ENCODE measurements at places on chromosomes 13 and 19. TPM values are rescaled to one million over a fixed set of nuclear protein-coding genes. Genes with fewer than 3 reads are reported as not detected.
A peak's percentile ranks its signal among the peaks of the same experiment; 100 is the strongest.

DNA sequence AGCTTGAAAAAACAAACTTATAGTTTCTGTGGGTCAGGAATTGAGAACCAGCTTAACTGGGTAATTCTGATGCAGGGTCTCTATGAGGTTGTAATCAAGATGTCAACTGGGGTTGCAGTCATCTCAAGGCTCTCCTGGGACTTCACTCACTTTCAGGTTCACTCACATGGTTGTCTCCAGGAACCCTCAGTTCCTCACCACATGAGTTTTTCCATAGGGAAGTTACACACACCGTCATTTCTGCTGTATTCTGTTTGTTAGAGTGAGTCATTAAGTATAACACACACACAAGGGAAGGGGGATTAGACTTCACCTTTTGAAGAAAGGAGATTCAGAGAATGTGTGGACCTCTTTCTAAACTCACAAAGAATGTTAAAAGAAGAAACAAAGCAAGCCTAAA lies 34.9 kb upstream of the MLNR start:
- H3K4me1 ChIP-seq: peaks cover 17% of the 10 kb centered on the region
- H3K4me3 ChIP-seq: no peak overlapping the region
- peaks cover 17% of the 10 kb centered on the region for H3K36me3 ChIP-seq
- no peaks in the 10 kb centered on the region for H3K27me3 ChIP-seq
- H3K27ac ChIP-seq: no peak overlapping the region

GRCh38 chr19:47003611-47004465 lies 15.8 kb upstream of the NPAS1 start:
- no peaks in the 10 kb centered on the region for H3K4me1 ChIP-seq
- DNase-seq: no peak
- peaks cover 5% of the 10 kb centered on the region for H3K27me3 ChIP-seq
- H3K4me3 ChIP-seq: no peak overlapping the region
- no peak overlapping the region for H3K27ac ChIP-seq

- peaks cover 3% of the 10 kb centered on the region for H3K4me1 ChIP-seq
- H3K4me3 ChIP-seq: no peak overlapping the region
- H3K27me3 ChIP-seq: no peaks in the 10 kb centered on the region
- no peak for DNase-seq
- no peaks in the 10 kb centered on the region for H3K36me3 ChIP-seq
Measured at GRCh38 chr19:18494267-18494607, 27.6 kb downstream of the ELL start.

GRCh38 chr19:7677669-7678311 lies 900 bp downstream of the MCEMP1 start:
- H3K4me1 ChIP-seq: peaks cover 7% of the 10 kb centered on the region
- H3K27me3 ChIP-seq: peaks cover 3% of the 10 kb centered on the region
- no peak overlapping the region for H3K4me3 ChIP-seq
- no peak overlapping the region for H3K27ac ChIP-seq

- DNase-seq: no peak
- no peaks in the 10 kb centered on the region for H3K36me3 ChIP-seq
- H3K27ac ChIP-seq: no peak overlapping the region
Measured at GRCh38 chr19:10299545-10300458, 9.8 kb downstream of the ZGLP1 start.

DNA sequence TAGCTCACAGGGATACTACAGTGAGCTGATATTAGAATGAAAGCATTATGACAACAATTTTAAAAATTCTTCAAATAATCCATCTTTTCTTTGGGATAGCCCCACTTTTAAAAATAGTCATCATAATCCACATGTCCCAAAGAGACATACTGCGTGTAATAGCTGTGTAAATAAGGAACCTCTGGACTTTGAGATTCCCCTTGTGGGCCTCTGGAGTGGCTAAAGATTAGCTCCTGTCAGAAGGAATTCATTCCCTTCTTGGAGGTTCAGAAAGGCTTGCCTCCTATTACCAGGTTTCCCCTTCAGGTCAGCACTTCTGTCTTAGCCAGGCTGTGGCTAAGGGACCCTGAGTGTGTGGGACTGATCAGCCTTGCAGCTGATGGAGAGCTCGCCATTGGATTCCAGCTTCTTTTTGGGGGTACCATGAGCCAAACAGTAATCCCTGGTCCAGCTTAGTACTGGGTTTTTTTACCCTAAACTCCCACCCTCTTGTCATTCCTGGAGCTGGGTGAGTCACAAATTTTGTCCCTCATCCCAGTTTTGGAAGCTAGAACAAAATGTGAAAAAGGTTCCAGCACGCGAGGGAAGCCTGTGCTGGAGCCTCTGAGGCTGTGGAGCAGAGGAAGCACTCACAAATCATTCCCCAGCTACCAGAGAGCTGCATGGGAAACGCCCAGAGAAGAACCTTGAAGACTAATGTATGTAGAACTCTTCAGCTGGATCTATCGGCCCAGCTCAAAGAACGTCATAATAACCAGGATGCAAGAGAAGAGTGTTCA lies 96.7 kb downstream of the RNASEH2B start:
- H3K4me3 ChIP-seq: no peak overlapping the region
- no peak overlapping the region for H3K27ac ChIP-seq
- H3K36me3 ChIP-seq: no peaks in the 10 kb centered on the region
- no peaks in the 10 kb centered on the region for H3K4me1 ChIP-seq

GRCh38 chr19:23286477-23286876 lies 36.3 kb upstream of the ZNF724 start:
- H3K27ac ChIP-seq: no peak overlapping the region
- H3K4me1 ChIP-seq: no peaks in the 10 kb centered on the region
- H3K36me3 ChIP-seq: no peaks in the 10 kb centered on the region
- no peaks in the 10 kb centered on the region for H3K27me3 ChIP-seq
- no peak for DNase-seq

DNA sequence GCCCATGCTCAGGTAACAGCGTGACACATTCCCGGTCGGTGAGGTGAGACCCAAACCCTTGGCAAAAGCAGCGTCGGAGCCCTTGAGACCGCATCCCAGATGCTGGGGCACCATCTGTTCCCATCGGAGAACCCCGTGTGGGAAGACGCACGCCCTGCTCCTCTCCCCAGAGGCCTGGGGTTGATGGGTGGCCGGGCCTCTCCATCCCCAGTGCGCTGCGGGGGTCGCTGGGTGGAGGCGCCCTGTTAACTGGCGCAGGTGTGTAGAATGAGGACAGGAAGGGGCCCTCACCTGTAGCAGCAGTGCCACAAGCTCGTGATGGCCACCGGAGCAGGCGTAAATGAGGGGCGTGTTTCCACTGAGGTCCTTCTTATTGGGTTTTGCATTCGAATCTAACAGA lies 24.6 kb downstream of the PDCD5 start:
- H3K36me3 ChIP-seq: peaks cover 19% of the 10 kb centered on the region
- H3K4me3 ChIP-seq: no peak overlapping the region
- H3K4me1 ChIP-seq: no peaks in the 10 kb centered on the region

GRCh38 chr13:51832471-51833152 lies 12.4 kb downstream of the TMEM272 start:
- H3K27ac ChIP-seq: no peak overlapping the region
- no peaks in the 10 kb centered on the region for H3K4me1 ChIP-seq
- peaks cover 6% of the 10 kb centered on the region for H3K27me3 ChIP-seq
- no peaks in the 10 kb centered on the region for H3K36me3 ChIP-seq
- no peak overlapping the region for H3K4me3 ChIP-seq

- H3K36me3 ChIP-seq: peaks cover 41% of the 10 kb centered on the region
- no peak overlapping the region for H3K4me3 ChIP-seq
- DNase-seq: peak; percentile 68
- peak overlapping the region; percentile 4 for H3K27ac ChIP-seq
- no peaks in the 10 kb centered on the region for H3K27me3 ChIP-seq
Measured at GRCh38 chr19:34336781-34337271, 28.2 kb upstream of the GPI start.

GRCh38 chr19:42433503-42434260 lies 6.5 kb upstream of the LIPE start:
- peaks cover 10% of the 10 kb centered on the region for H3K4me1 ChIP-seq
- H3K4me3 ChIP-seq: no peak overlapping the region
- H3K27me3 ChIP-seq: no peaks in the 10 kb centered on the region
- no peaks in the 10 kb centered on the region for H3K36me3 ChIP-seq
- peak; percentile 63 for DNase-seq
- no peak overlapping the region for H3K27ac ChIP-seq

- no peaks in the 10 kb centered on the region for H3K36me3 ChIP-seq
- no peak for DNase-seq
- H3K27ac ChIP-seq: no peak overlapping the region
- no peak overlapping the region for H3K4me3 ChIP-seq
- no peaks in the 10 kb centered on the region for H3K27me3 ChIP-seq
- peaks cover 61% of the 10 kb centered on the region for H3K4me1 ChIP-seq
Measured at GRCh38 chr13:52160506-52160905, 1.1 kb upstream of the NEK3 start.

DNA sequence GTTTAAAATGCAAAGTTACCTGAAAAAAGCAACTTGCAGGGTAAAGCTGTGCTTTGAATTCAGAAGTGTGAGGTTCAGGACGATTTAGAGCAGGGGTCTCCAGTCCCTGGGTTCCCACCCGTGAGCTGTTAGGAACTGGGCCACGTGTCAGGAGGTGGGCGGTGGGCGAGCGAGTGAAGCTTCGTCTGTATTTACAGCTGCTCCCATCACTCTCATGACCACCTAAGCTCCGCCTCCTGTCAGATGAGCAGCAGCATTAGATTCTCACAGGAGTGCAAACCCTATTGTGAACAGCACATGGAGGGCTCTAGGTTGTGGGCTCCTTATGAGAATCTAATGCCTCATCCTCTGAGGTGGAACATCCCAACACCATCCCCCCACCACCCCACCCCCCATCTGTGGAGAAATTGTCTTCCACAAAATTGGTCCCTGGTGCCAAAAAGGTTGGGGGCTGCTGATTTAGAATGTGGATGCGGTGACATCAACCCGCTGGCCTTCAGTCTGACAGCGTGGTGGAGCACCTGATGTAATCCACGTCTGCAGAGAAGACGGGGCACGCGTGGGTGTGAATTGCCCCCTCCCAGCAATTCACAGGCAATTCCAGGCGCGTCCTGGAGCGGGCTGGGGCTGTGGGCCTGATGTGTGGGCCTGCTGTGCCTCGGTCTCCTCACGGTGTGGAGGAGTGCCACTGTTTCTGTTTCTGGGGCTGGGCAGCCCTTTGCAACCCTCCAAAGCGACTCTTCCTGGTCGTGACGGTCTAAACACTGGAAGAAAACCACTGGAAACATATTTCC lies 214.0 kb upstream of the SOX1 start:
- no peak overlapping the region for H3K4me3 ChIP-seq
- no peaks in the 10 kb centered on the region for H3K36me3 ChIP-seq
- H3K4me1 ChIP-seq: no peaks in the 10 kb centered on the region
- H3K27me3 ChIP-seq: no peaks in the 10 kb centered on the region

- H3K27me3 ChIP-seq: no peaks in the 10 kb centered on the region
- peak overlapping the region; percentile 43 for H3K27ac ChIP-seq
- DNase-seq: no peak
- H3K36me3 ChIP-seq: no peaks in the 10 kb centered on the region
- H3K4me1 ChIP-seq: peaks cover 13% of the 10 kb centered on the region
- H3K4me3 ChIP-seq: no peak overlapping the region
Measured at GRCh38 chr13:91904005-91904404, 505.6 kb downstream of the GPC5 start.

GRCh38 chr19:51820831-51821446 lies 26.0 kb downstream of the FPR3 start:
- H3K4me3 ChIP-seq: no peak overlapping the region
- H3K27me3 ChIP-seq: no peaks in the 10 kb centered on the region

DNA sequence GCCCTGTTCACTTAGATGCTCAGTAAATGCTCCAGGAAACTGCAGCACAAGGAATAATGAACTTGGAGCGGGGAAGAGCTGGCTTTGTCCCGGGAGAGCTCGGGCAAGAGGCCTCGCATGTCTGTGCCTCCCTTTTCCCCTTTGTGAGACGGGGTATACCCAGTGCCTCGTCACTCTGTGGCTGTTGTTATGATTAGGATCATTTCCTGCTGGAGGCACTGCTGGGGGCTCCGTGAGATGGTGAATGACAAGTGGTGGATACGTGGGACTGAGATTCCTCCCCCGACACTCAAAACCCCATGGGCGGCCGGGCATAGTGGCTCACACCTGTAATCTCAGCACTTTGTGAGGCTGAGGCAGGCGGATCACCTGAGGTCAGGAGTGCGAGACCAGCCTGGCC lies 1.1 kb upstream of the PLVAP start:
- H3K27ac ChIP-seq: no peak overlapping the region
- peaks cover 39% of the 10 kb centered on the region for H3K4me1 ChIP-seq
- no peak overlapping the region for H3K4me3 ChIP-seq
- no peaks in the 10 kb centered on the region for H3K27me3 ChIP-seq

GRCh38 chr19:51320280-51320657 lies 8.8 kb downstream of the IGLON5 start:
- DNase-seq: no peak
- no peak overlapping the region for H3K27ac ChIP-seq
- no peaks in the 10 kb centered on the region for H3K36me3 ChIP-seq
- H3K4me1 ChIP-seq: no peaks in the 10 kb centered on the region

- H3K36me3 ChIP-seq: no peaks in the 10 kb centered on the region
- no peaks in the 10 kb centered on the region for H3K4me1 ChIP-seq
- no peak for DNase-seq
- no peak overlapping the region for H3K4me3 ChIP-seq
- H3K27ac ChIP-seq: no peak overlapping the region
Measured at GRCh38 chr19:33713194-33713593, 83.5 kb upstream of the KCTD15 start.

GRCh38 chr19:47723581-47723940 lies 10.3 kb downstream of the EHD2 start:
- H3K4me1 ChIP-seq: peaks cover 11% of the 10 kb centered on the region
- no peak overlapping the region for H3K27ac ChIP-seq
- no peak overlapping the region for H3K4me3 ChIP-seq
- no peaks in the 10 kb centered on the region for H3K27me3 ChIP-seq
- no peak for DNase-seq

DNA sequence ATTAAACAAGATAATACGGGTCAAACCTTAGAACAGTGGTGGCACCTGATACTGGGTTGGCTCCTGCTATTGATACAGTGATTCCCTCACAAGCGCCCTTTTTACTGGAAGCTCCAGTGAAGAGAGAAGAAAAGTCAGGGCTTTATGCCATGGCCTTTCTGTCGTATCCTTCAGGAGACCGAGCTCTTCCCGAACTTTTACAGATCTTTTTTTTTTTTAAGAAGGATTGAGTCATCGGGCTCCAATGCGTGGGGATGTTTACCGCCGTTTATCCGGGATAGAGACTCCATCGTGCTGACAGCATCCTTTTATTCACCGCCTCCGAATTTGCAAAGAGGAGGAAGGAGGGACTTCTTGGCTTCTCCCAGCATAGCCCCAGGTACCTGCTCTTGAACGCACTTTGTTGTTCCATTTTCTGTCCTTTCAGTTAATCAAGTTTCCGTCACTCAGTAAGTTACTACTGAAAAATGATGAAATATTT lies 574 bp downstream of the ZNF227 start:
- no peaks in the 10 kb centered on the region for H3K27me3 ChIP-seq
- peak; percentile 58 for DNase-seq
- H3K4me3 ChIP-seq: peak overlapping the region; percentile 98
- H3K27ac ChIP-seq: peak overlapping the region; percentile 71
- peaks cover 11% of the 10 kb centered on the region for H3K4me1 ChIP-seq
- no peaks in the 10 kb centered on the region for H3K36me3 ChIP-seq

GRCh38 chr13:72104656-72105180 lies 237.7 kb upstream of the DACH1 start:
- DNase-seq: no peak
- H3K4me3 ChIP-seq: no peak overlapping the region
- H3K36me3 ChIP-seq: no peaks in the 10 kb centered on the region
- peaks cover 8% of the 10 kb centered on the region for H3K4me1 ChIP-seq
- H3K27ac ChIP-seq: no peak overlapping the region

- H3K4me3 ChIP-seq: no peak overlapping the region
- no peaks in the 10 kb centered on the region for H3K36me3 ChIP-seq
- peak; percentile 93 for DNase-seq
- peaks cover 31% of the 10 kb centered on the region for H3K4me1 ChIP-seq
Measured at GRCh38 chr13:40401911-40402776, 264.3 kb downstream of the FOXO1 start.

ZNF439 gene
- total RNA-seq: not detected

SMIM24 gene
- not detected for total RNA-seq

MCEMP1 gene
- total RNA-seq: not detected

ATP4B gene
- total RNA-seq: not detected

ANKRD10 gene
- total RNA-seq: 83.1 TPM

SLC7A10 gene
- not detected for total RNA-seq

IQCN gene
- total RNA-seq: 3.0 TPM

KRTDAP gene
- not detected for total RNA-seq

USE1 gene
- total RNA-seq: 21.3 TPM
